Natural killer cell treated with Interleukin-12 subunit alpha and Interleukin-12 subunit beta and Interleukin-15 and Interleukin-18, amount 100 ng/mL, for 72 hours (primary cell): ENCODE measurements at places on chromosomes 11 and 22. TPM values are rescaled to one million over a fixed set of nuclear protein-coding genes. Genes with fewer than 3 reads are reported as not detected.

GRCh38 chr11:64367931-64368672 is 9.1 kb downstream of the RPS6KA4 start:
- H3K4me3 ChIP-seq, result no peak overlapping the region
- peaks cover 6% of the 10 kb centered on the region for H3K36me3 ChIP-seq
- no peaks in the 10 kb centered on the region for H3K27me3 ChIP-seq
- H3K4me1 ChIP-seq, result peaks cover 6% of the 10 kb centered on the region
- no peak for DNase-seq
- H3K27ac ChIP-seq, result no peak overlapping the region

GRCh38 chr22:20479612-20480196 is 15.9 kb downstream of the KLHL22 start:
- H3K27me3 ChIP-seq, result no peaks in the 10 kb centered on the region
- no peak overlapping the region for H3K27ac ChIP-seq
- H3K4me3 ChIP-seq, result no peak overlapping the region
- DNase-seq, result no peak
- no peaks in the 10 kb centered on the region for H3K36me3 ChIP-seq
- H3K4me1 ChIP-seq, result no peaks in the 10 kb centered on the region

- H3K36me3 ChIP-seq, result no peaks in the 10 kb centered on the region
- H3K4me3 ChIP-seq, result no peak overlapping the region
- DNase-seq, result no peak
- H3K27ac ChIP-seq, result no peak overlapping the region
Observed at GRCh38 chr11:26753723-26754504, 32.1 kb upstream of the SLC5A12 start.

- H3K4me1 ChIP-seq, result no peaks in the 10 kb centered on the region
- H3K36me3 ChIP-seq, result no peaks in the 10 kb centered on the region
- H3K4me3 ChIP-seq, result no peak overlapping the region
Observed at GRCh38 chr11:77127235-77127911, 673 bp upstream of the MYO7A start.

DNA sequence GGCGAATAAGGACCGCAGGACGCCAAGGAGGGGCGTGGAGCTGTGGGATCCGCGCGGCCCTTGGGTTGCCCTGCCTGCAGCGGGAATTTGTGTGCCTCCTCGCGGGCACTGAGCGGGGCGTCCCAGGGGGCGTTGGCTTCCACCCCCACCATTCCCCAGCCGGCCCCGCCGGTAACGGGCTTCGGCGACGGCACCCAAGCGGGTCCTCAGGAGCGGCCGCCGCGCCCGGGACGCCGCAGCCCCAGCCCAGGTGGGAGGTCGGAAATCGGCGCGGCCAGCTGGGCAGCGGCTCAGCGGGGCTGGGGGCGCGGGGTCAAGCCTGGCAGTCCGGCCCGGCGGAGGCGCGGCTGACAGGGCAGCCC is 320 bp downstream of the CLTCL1 start:
- H3K36me3 ChIP-seq, result no peaks in the 10 kb centered on the region
- no peak for DNase-seq
- peaks cover 19% of the 10 kb centered on the region for H3K4me1 ChIP-seq
- H3K27ac ChIP-seq, result peak overlapping the region; percentile 41

DNA sequence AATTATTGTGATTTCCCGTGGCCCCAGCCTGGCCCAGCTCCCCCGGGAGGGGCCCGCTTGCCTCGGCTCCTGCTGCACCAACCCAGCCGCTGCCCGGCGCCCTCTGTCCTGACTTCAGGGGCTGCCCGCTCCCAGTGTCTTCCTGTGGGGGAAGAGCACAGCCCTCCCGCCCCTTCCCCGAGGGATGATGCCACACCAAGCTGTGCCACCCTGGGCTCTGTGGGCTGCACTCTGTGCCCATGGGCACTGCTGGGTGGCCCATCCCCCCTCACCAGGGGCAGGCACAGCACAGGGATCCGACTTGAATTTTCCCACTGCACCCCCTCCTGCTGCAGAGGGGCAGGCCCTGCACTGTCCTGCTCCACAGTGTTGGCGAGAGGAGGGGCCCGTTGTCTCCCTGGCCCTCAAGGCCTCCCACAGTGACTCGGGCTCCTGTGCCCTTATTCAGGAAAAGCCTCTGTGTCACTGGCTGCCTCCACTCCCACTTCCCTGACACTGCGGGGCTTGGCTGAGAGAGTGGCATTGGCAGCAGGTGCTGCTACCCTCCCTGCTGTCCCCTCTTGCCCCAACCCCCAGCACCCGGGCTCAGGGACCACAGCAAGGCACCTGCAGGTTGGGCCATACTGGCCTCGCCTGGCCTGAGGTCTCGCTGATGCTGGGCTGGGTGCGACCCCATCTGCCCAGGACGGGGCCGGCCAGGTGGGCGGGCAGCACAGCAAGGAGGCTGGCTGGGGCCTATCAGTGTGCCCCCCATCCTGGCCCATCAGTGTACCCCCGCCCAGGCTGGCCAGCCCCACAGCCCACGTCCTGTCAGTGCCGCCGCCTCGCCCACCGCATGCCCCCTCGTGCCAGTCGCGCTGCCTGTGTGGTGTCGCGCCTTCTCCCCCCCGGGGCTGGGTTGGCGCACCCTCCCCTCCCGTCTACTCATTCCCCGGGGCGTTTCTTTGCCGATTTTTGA is 3.3 kb upstream of the ANKRD13D start:
- no peaks in the 10 kb centered on the region for H3K36me3 ChIP-seq
- H3K27me3 ChIP-seq, result no peaks in the 10 kb centered on the region
- peaks cover 32% of the 10 kb centered on the region for H3K4me1 ChIP-seq
- H3K27ac ChIP-seq, result peak overlapping the region; percentile 98
- DNase-seq, result no peak

DNA sequence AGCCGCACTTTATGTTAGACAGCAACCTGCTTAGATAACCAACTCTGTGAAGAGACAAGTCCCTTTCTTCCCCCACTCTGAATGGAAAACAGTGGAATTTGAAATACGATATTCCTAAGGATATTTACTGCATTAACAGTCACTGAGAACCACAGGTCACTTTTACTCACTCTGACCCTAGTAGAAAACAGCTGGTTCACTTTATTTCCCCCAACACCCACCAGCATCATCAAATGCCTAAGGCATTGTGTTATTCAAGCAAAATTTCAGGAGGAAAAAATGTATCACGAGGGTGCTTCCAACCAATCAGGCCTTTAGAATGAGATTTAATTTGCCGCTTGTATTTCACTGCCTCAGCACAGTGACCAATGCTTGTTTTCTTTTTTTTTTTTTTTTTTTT is 1134.1 kb upstream of the CCDC90B start:
- H3K4me3 ChIP-seq, result no peak overlapping the region
- H3K27ac ChIP-seq, result no peak overlapping the region
- no peak for DNase-seq
- no peaks in the 10 kb centered on the region for H3K27me3 ChIP-seq
- H3K36me3 ChIP-seq, result peaks cover 6% of the 10 kb centered on the region
- H3K4me1 ChIP-seq, result no peaks in the 10 kb centered on the region

GRCh38 chr11:47523490-47524225 is 29.3 kb downstream of the CELF1 start:
- peak overlapping the region; percentile 59 for H3K4me3 ChIP-seq
- no peaks in the 10 kb centered on the region for H3K27me3 ChIP-seq
- H3K4me1 ChIP-seq, result peaks cover 38% of the 10 kb centered on the region
- DNase-seq, result no peak

- peaks cover 7% of the 10 kb centered on the region for H3K27me3 ChIP-seq
- no peak overlapping the region for H3K27ac ChIP-seq
- H3K36me3 ChIP-seq, result no peaks in the 10 kb centered on the region
Observed at GRCh38 chr11:109048098-109048497, 373.9 kb upstream of the C11orf87 start.

- no peak for DNase-seq
- H3K36me3 ChIP-seq, result no peaks in the 10 kb centered on the region
- peaks cover 31% of the 10 kb centered on the region for H3K4me1 ChIP-seq
- H3K4me3 ChIP-seq, result peak overlapping the region; percentile 82
- H3K27me3 ChIP-seq, result peaks cover 3% of the 10 kb centered on the region
- H3K27ac ChIP-seq, result peak overlapping the region; percentile 61
Observed at GRCh38 chr11:33734441-33735270, 1.6 kb downstream of the CD59 start.

DNA sequence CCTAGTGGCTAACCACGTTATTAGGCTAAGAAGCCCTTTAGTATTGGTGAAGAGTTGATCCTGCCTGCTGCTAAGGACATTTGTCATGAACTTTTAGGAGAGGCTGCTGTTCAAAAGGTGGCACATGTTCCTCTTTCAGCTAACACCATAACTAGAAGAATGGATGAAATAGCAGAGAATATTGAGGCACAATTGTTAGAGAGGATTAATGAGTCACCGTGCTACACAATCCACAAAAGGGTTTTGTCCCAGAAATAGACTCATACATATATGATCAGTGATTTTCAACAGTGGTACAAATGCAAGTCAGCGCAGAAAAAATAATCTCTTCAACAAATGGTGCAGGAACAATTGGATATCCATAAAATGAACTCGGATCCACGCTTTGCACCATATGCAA is 7.0 kb upstream of the MSANTD2 start:
- no peaks in the 10 kb centered on the region for H3K36me3 ChIP-seq
- H3K4me3 ChIP-seq, result no peak overlapping the region
- H3K27me3 ChIP-seq, result peaks cover 10% of the 10 kb centered on the region
- H3K4me1 ChIP-seq, result no peaks in the 10 kb centered on the region

The WNT11 gene
- 0.57 TPM for total RNA-seq
